ENCODE measurements at places on chromosomes 2 and 18. TPM values are rescaled to one million over a fixed set of nuclear protein-coding genes. Genes with fewer than 3 reads are reported as not detected.

Gene TXNDC2
- total RNA-seq: 0.17 TPM

Gene TMEM198
- total RNA-seq: 0.80 TPM

Gene SP5
- not detected for total RNA-seq

Gene LONRF2
- total RNA-seq: 1.5 TPM

Gene GCG
- total RNA-seq: not detected

Gene REEP1
- total RNA-seq: 0.89 TPM

Gene YWHAQ
- total RNA-seq: 1,184 TPM

Gene ST3GAL5
- 30.7 TPM for total RNA-seq

Gene RTTN
- 4.0 TPM for total RNA-seq

Gene SPDYA
- total RNA-seq: 0.25 TPM

Gene ACYP2
- total RNA-seq: 7.5 TPM

Gene KCNE4
- 0.46 TPM for total RNA-seq

Gene SETBP1
- total RNA-seq: 0.63 TPM

Gene ALPI
- total RNA-seq: not detected

Gene C2orf80
- total RNA-seq: not detected

Gene CPS1
- 12.6 TPM for total RNA-seq

Gene CD207
- total RNA-seq: 0.07 TPM

Gene NRP2
- 133 TPM for total RNA-seq

Gene LAMA3
- 45.2 TPM for total RNA-seq

Gene C1QL2
- 0.86 TPM for total RNA-seq

Gene ZNF396
- total RNA-seq: 0.75 TPM

Gene HS6ST1
- total RNA-seq: 10.0 TPM

Gene BUB1
- 45.1 TPM for total RNA-seq

Gene TBR1
- total RNA-seq: 0.01 TPM

Gene DPP4
- 1.0 TPM for total RNA-seq

Gene ABCG5
- not detected for total RNA-seq

Gene ATG4B
- 61.0 TPM for total RNA-seq

Gene STPG4
- total RNA-seq: not detected

Gene SEPTIN10
- total RNA-seq: 46.0 TPM

Gene RAB17
- 0.32 TPM for total RNA-seq

Gene PDE1A
- total RNA-seq: 0.17 TPM

Gene ZEB2
- total RNA-seq: 9.8 TPM

Gene RGPD4
- total RNA-seq: 0.07 TPM

Gene NMS
- not detected for total RNA-seq

Gene CNTNAP5
- total RNA-seq: not detected

Gene SLC39A10
- 21.6 TPM for total RNA-seq

Gene GAL3ST2
- total RNA-seq: 0.15 TPM

Gene VIT
- not detected for total RNA-seq

Gene HJURP
- 56.5 TPM for total RNA-seq

Gene TSPYL6
- not detected for total RNA-seq

Gene IL1RL2
- total RNA-seq: not detected

Gene ANKRD62
- not detected for total RNA-seq

Gene BMP10
- not detected for total RNA-seq

Gene NAT8
- not detected for total RNA-seq
